ENCODE measurements at places on chromosomes 7 and 10.
A peak's percentile ranks its signal among the peaks of the same experiment; 100 is the strongest.

GRCh38 chr10:49407552-49408137, 11.8 kb upstream of the DRGX start:
- DNase-seq: peak; percentile 51

DNA sequence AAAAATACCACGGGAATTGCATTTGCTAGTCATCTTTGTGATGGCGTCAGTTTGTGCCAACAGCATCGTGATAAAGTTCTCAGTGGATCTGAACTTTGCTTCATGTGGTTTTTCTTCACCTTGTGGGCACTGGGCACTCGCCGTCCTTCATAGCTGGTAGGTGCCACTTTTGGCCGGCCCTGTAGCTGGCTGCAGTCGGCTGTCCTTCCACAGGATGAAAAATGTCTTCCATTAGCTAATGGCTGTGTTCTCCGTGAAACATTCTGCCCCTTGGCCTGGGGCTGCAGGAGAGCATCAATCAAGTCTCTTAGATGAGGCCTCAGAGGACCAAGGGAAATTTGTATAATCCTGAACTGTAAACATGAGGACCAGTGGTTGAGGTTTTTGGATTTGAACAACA, 145.3 kb downstream of the DYNC1I1 start:
- DNase-seq: no peak

DNA sequence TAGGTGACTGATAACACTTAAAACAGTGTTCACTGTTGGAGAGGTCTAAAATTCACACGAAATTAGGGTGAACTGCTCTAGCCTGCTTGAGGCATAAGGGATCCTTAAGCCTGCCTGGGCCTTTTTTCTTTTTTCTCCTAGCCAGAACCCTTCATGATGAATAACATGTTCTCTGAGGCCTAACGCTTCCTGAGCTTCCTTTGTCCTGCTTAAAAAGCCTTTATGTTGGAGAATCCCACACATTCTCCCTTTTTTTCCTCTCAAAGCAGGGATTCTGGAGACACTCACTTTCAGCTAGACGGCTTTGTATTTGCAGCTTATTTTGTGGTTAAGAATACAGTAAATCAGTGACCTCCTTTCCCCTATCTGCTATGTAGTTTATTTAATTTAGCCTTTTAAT, 354.7 kb upstream of the PHF14 start:
- no peak for DNase-seq

DNA sequence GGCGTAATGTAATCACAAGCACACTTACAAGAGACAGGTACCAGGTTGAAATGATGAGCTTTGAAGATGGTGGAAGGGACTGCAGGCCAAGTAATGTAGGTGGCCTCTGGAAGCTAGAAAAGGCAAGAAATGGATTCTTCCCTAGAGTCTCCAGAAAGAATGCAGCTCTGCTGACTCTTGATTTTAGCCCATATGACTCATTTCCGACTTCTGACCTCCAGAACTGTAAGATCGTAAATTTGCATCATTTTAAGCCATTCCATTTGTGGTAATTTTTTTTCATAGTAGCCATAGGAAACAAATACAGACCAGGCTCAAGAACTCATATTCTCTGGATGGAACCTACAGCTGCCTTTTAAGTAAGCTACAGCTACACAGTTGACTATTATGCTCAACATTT, 315.5 kb downstream of the MAGI2 start:
- no peak for DNase-seq

GRCh38 chr10:30979956-30980355, 51.7 kb downstream of the ZNF438 start:
- DNase-seq: no peak

GRCh38 chr10:97572214-97572989, at the start of gene ANKRD2:
Gene ANKRD2 (plus strand): TSS chr10:97572779. CDS start chr10:97572789, 10 bp downstream.
- peak; percentile 14 for DNase-seq

DNA sequence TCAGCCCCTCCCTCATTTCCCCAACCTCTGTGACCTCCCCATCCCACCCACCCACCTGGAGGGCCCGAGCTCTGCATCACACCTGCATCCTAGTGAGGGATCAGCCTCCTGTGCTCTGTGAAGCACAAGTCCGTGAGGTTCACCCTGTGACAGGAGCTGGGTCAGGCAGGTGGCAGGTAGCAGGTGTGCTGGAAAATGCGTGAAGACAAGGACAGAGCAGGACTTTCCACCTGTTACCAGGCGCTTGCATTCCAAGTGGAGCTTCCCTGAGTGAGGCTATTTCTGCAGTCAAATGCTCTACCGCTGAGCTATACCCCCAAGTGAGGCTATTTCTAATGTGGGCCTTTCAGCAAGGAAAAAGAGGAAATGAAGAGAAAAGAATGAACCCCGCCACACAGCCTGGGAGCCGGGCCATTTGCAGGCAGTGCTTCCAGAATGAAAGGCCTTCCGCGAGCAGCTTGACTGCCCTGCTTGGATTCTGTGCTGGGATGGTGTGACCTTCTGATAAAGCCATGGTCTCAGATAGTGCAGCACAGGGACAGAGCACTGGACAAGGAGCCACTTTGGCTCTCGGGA, 13.3 kb upstream of the CPXM2 start:
- DNase-seq: no peak

DNA sequence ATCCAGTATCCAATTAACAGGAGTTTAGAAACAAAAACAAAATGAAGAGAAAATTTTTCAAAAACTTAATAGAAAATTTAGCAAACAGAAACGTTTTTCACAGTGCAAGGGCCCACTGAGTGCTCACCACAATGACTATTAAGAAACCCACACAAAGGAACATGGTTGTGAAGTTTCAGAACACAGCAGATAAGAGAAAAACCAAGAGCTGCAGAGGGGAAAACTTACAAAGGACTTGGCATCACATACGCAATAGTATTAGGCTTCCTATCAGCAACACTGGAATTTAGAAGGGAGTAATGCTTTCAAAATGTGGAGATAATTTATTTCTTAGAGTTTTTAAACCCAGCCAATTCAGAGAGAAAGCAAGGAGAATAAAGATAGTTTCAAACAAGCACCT, 1.7 kb upstream of the C7orf25 start:
- no peak for DNase-seq

GRCh38 chr7:112546723-112547513, 66.1 kb downstream of the LSMEM1 start:
- DNase-seq: no peak

DNA sequence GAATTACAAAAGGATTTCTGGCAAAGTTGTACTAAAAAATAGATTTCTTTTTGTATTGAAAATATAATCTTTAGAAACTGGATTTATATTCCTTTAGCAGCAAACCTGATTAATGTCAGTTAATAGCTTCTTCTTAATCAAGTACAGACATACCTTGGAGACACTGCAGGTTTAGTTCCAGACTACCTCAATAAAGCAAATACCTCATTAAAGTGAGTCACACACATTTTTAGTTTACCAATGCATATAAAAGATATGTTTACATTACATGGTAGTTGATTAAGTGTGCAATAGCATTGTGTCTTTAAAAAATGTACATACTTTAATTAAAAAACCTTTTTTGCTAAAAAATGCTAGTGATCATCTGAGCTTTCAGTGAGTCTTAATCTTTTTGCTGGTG, 215.0 kb downstream of the BICC1 start:
- no peak for DNase-seq

- no peak for DNase-seq
Measured at GRCh38 chr10:103803941-103804340, 51.4 kb downstream of the SH3PXD2A start.

- DNase-seq: no peak
Measured at GRCh38 chr10:124588736-124589490, 127.3 kb downstream of the LHPP start.

- DNase-seq: no peak
Measured at GRCh38 chr7:51316262-51316665, 345 bp downstream of the COBL start.
